ENCODE measurements at places on chromosomes 2 and 18.
A peak's percentile ranks its signal among the peaks of the same experiment; 100 is the strongest.

DNA sequence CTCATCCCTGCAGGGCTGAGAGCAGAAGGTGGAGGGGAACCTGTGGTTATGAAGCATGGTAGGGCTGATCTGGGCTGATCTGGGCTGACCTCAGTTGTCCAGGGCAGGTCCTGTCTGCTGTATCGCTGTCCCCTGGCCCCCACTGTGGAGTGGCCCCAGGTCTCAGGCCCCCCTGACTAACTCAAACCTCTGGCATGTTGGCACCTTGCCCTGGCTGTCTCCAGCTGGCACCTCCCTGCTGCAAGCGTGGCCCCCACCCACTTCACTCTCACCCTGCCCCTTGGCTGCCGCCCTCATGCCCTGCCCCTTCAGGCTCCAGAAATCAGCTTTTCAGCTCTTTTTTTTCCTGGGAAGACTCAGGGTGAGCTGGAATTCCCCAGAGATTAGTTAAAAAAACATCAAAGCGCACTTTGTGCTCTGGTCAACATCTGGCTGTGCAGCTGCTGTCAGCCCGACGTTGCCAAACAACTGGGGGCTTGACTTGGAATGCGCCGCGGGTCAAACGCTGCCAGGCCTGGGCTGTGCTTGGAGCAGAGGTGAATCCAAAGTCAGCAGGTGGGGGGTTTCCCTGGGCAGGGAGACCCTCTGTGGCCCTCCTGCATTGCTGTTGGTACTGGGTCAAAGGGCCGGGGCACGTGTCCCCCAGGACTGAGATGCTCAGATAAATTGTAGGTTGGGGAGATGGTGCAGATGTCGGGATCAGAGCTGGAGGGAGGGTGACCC lies 173.8 kb upstream of the HDAC4 start:
- DNase-seq: no peak

- no peak for DNase-seq
Measured at GRCh38 chr2:198774576-198774975, 683.2 kb downstream of the SATB2 start.

GRCh38 chr18:13303756-13304364 lies 85.3 kb downstream of the LDLRAD4 start:
- no peak for DNase-seq

DNA sequence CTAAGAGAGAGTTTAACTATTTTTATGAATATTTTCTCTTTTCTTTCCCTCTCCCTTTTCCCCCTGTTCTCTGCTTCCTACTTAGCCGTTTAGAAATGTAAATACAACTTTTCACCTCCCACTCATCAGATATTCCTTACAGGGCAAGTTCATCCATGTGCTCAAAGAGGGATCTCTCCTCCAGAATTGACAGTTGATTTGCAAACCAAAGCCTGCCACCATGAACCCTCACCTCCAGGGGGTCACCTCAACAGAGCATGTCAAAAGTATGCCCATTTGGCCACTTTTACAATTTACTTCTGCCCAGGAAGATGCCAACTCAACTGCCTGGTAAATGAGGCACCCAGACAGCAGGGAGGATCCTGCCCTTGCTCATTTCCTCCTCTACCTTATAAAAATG lies 149.2 kb upstream of the GYPC start:
- DNase-seq: no peak

- DNase-seq: no peak
Measured at GRCh38 chr2:47089083-47089464, 66.0 kb downstream of the STPG4 start.

DNA sequence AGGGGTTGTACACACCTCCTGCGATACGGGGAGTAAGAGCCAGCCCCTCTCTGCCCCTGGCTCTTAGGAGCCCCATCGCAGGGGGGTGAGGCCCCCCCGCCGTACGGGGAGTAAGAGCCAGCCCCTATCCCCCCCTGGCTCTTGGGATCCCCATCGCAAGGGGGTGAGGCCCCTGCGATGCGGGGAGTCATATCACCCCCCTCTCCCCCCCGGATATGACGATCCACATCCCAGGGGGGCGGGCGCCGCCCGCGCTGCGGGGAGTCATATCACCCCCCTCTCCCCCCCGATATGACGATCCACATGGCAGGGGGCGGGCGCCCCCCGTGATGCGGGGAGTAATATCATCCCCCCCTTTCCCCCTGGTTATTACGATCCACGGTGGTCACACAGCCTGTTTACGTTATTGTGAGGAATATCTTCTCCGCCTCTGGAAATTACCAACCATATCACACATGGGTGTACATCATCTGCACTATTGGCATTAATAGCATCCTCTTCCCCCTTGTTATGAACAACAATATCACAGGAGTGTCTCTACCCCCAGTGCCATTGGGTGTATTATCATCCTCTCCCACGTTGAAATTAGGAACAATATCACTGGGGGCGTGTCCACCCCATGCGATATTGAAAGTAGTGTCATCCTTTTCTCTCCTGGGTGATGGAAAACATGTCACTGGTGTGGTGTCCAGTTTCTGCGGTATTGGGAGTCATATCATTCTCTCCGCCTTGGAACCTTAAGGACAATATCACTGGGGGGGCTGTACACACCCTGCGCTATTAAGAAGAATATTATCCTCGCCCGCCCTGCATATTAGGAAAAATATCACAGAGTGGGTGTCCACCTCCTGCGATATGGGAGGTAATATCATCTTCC lies 24.7 kb upstream of the NAGK start:
- DNase-seq: no peak

DNA sequence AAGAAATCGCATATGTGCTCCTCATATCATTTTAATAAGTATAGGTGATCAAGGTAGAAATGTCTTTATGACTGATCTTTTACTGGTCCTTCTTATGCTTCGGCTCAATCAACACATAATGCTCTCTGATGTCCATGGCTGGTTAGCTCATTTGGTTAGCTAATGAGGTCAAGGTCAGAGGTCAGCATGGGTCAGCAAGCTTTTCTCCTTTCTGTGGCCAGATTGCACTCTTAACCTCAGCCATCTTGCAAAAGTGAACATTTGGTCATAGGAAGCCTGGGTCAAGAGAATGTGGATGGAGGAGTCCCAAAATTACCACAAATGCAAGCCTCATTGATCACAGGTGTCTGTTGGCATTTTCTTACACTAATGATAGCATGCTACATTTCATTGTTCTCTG lies 35.4 kb upstream of the DARS1 start:
- no peak for DNase-seq

DNA sequence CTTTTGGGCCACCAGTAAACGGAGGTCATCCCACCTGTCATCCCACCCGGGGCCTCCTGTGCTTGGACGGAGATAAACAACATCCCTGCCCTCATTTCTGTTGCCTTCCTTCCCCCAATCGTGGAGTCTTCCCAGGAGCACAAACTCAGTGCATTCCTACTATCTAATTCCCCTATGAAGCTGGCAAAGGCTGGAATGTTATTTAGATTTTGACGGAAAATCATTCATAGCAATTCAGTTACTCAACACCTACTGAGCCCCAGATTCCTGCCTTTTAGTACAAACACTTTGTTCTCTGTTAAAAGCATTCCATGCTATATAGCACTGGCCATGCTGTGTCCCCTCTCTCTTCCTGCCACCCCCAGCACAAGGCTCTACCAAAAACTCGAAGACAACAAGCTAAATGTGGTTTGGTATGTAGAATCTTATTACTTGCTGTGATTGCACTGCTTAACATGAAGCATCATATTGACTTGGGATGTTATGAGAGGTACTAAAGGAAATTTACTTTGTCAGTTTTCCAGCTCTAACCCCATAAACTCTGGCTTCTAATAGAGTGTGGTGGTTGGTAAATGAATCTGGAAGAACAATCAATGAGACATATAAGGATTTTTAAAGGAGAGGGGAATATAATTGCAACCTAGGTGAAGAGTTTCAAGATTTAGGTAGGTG lies 32.3 kb upstream of the IMPA2 start:
- DNase-seq: no peak

DNA sequence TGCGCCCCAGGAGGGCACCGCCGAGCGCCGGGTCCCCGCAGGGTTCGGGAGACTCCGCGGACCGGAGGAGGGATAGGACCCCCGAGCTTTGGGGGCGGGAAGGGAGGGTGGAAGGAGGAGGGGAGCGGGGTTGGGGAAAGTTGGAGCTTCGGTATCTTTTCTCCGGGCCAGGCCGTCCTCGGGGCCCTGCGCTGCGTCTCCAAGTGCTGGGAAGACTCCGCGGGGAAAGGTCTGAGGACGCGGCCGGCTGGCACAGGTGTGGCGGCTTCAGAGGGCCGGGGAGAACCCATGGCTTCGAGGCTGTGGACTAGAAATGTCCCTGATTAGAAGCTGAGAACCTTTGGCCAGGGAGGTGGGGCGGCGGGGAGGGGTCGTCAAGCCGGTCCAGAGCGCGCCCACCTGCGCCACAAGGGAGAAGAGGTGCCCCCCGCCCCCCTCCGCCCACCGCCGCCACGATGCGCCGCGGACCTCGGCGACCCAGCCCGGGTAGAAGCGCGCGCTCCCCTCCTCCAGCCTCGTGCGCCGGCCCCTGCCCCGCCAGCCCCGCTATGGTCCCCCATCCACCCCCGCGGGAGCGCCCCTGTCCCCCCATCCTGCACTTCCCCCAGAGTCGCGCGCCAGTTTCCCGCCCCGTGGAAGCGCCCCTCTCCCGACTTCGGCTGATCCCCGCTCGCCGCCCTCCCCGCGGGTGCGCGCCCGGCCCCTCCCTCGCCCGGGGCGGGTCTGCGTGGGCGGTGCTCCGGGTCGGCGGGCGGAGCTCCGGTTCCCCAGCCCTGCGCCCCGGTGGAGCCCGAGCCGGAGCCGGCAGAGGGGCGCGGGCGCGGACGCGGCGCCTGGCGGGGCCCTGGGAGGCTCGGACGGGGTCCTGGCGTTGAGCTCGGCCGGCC lies at the start of gene SNTG2:
SNTG2 (plus strand) TSS at position 770 of the 887 bp plus-strand sequence. CDS start 148 bp downstream, outside the sequence.
- DNase-seq: peak; percentile 20

DNA sequence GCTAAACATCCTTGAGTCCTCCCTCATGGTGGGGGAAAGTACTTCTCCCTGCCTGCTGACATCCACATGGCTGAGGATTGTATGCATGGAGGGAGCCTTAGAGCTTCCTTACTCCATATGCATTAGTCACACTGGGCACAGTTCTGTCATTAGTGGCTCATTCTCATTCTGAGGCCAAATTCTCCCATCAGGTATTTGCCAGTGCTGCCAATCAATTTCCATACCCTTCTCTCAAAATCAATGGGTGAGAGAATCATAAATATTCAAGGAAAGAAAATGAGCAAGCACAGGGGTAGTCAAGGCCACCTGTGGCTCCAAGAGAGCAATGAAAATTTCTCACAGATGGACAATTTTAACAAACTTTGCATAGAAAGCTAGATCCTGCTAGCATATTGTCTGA lies 422.6 kb upstream of the SETBP1 start:
- no peak for DNase-seq

- no peak for DNase-seq
Measured at GRCh38 chr2:238423561-238424312, 3.0 kb upstream of the ASB1 start.

DNA sequence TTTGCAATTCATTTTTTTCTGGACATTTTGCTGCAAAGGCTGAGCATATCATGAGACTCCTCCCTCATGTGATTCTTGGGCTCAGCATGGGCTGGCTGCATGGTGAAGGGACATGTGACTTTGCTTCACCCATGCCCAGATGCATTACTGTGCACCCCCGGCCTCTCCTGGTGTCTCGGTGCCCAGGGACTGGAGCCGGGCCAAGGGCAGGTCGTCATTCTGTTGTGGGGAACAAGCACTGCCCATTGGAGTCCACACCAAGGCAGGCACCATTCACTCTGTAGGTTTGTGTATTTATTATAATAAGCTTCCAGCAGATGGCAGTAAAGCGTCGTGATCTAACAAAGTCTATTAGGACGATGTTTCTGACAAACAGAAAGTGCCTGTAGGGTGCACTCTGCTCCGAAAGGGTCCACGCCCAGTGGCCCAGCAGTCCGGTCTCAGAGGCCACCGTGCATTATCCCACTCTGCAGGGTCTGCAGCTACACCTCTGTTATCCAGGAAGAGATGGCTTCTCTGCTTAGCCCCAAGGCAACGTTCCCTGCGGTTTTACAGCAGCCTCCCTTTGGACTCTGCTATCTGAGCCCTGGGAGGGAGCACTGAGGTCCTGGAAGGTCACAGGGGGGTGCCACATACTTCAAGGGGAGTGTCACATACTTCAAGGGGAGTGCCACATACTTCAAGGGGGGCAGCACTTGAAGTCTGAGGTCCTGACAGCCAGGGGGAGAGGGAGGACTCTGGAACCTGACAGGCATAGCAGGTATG lies 219.6 kb downstream of the TSN start:
- DNase-seq: peak; percentile 79

GRCh38 chr2:109633284-109633961 lies 19.3 kb downstream of the SOWAHC start:
- DNase-seq: no peak

GRCh38 chr2:137367361-137367760 lies 596.9 kb upstream of the HNMT start:
- no peak for DNase-seq

- no peak for DNase-seq
Measured at GRCh38 chr2:225660262-225661131, 261.0 kb downstream of the NYAP2 start.

- no peak for DNase-seq
Measured at GRCh38 chr18:68721681-68722583, 7.0 kb upstream of the TMX3 start.

DNA sequence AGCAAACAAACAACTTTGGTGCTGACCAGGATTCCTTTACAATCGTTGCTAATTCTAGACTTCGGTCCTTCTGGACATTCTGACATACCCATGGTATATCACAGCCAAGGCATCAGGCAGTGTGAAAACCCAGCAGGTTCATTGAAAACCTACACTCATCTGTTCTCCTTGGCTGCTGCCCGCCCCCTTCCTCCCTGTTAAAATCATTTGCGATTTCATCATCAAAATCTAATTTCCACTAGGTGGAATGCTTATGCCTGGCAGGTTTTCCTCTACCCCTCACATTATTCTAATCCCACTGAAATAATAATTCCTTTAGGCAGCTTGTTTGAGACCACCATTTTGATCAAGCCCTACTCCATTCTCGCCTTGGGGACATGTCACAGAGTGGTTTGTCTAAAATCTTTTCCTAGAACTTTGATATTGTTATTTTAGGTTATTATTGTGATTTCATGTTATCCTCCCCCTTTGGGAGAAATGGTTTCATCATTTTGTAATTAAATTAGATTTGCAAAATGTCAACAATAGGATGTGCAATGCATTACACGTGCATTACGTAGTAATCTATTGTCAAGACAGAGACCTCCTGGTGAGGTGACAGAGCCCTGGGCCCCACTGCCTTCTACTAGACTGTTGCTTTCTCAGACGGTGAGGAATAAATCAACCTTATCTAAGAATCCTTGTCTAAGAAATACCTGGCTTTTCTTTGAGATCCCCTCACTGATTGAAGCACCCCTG lies 31.0 kb upstream of the ASPRV1 start:
- DNase-seq: no peak

DNA sequence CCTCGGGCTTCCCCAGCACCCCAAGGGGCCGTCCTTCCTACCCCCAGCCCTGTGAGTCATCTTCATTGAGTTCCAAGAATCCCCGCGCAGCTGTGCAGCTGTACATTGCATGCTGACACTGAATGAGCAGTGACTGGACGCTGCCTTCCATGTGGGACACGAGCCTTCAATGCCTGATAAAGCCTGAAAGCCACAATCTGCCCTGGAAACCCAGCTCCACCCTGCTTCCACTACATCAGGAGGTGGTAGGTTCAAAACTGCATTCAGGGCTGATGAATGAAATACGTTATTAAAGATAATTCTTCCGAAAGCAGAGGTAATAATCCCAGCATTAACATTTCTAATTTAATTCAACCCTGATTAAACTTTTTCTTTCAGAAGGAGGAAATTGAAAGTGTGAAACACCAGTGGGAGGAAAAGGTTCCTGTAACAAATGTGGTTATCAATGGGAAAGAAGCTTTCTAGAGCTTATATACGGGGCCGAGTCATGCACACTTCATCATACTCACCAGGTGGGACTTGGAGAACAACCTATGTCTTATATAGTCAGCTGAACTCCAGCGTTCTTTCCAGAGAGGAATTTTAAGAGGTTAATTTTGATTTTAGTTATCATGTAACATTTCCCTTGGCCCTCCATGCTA lies 360.1 kb downstream of the LPIN1 start:
- no peak for DNase-seq

Data from NCI-H526 (cell line).